ENCODE measurements at places on chromosomes 7 and 10.

GRCh38 chr7:1996816-1997215 is 235.9 kb downstream of the MAD1L1 start:
- DNase-seq: no peak

DNA sequence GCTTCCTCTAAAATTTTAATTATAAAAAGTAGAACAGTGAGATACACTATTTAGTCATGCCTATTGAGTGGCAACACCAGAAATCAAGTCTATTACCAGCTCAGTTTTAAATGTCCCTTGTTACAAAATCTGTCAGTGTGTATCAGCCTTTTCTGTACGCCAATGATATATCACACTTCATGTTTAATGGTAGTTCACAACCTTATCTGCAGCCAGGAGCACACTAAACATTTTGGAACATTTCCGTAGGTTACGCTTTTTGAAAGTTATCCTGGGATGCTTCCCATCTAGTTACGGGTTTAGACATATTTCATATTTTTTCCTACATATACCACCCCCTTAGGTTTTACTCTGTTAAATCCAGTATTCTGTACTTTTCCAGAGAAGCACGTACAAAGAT is 5.4 kb downstream of the HNRNPA2B1 start:
- no peak for DNase-seq

GRCh38 chr7:128447941-128448564 is 7.6 kb upstream of the HILPDA start:
- no peak for DNase-seq

- no peak for DNase-seq
Observed at GRCh38 chr10:16867556-16867955, 50.3 kb upstream of the RSU1 start.

DNA sequence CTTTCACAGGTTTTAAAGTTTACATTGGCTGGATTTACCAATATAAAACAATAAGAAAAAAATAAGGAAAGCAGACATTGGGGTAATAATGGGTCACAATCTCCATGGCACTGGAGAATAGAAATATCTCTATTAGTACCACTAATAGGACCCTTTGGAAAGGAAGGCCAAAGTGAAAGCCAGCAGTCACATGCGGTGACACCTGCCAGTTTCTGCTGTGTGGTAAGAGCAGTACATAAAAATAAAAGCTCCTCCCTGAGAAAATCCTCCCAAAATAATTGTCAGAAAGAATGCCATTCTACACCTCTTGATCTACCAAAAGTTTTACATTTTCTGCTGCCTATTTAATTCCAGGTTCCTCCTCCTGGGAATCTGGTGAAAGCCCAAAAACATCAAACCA is 30.4 kb upstream of the SLC13A1 start:
- DNase-seq: no peak

GRCh38 chr7:74038194-74038961 is 10.4 kb downstream of the ELN start:
- no peak for DNase-seq

GRCh38 chr10:89427629-89428028 is 13.3 kb downstream of the IFIT5 start:
- no peak for DNase-seq

All from DND-41 (cell line).